HFFc6 (cell line): ENCODE measurements at places on chromosomes 11 and 22. TPM values are rescaled to one million over a fixed set of nuclear protein-coding genes. Genes with fewer than 3 reads are reported as not detected.

ANKRD42 gene
- total RNA-seq, result 13.2 to 18.5 TPM (median 15.4 TPM) in 3 replicates

SHISAL1 gene
- not detected in 3 replicates for total RNA-seq

RAG2 gene
- total RNA-seq, result not detected in 2 replicates

PUS3 gene
- 12.3 to 13.4 TPM (median 12.3 TPM) in 3 replicates for total RNA-seq

CLDN5 gene
- 0.21 TPM in 1 of 3 replicates, not detected in the others for total RNA-seq

MS4A12 gene
- not detected in 3 replicates for total RNA-seq

JAML gene
- not detected in 3 replicates for total RNA-seq

PYGM gene
- not detected in 2 replicates for total RNA-seq

PTPN5 gene
- total RNA-seq, result not detected in 3 replicates

PTS gene
- total RNA-seq, result 76.0 and 76.2 TPM in 2 replicates

SPINDOC gene
- 26.8 to 31.4 TPM (median 30.8 TPM) in 3 replicates for total RNA-seq

RIMBP3B gene
- 0.14 to 0.42 TPM (median 0.17 TPM) in 3 replicates for total RNA-seq

- DNase-seq, result no peak
- H3K36me3 ChIP-seq, result peaks cover 24% of the 10 kb centered on the region
These were observed 5.0 kb upstream of the CCDC81 start for GRCh38 chr11:86369668-86370067.

DNA sequence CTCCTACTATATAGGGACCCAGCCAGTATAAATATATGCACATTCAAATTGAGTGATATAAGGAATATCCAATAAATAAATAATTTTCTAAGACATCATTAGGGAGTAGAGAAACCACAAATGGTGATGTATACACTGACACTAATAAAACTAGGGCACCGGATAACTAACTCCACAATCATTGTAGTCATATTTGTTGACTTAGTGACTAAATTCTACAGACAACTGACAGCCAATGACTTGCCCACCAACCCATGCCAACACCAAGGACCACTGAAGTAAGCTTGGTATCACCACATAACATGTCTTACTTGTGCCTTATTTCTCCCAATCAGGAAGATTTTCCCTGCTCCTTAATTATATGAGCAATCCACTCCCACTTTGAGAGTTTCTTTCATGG is 139.6 kb upstream of the TRPC6 start:
- no peaks in the 10 kb centered on the region for H3K36me3 ChIP-seq
- H3K4me1 ChIP-seq, result no peaks in the 10 kb centered on the region
- no peak overlapping the region for H3K4me3 ChIP-seq
- no peak for DNase-seq

GRCh38 chr11:129589190-129589860 is 213.7 kb downstream of the BARX2 start:
- no peak overlapping the region for H3K27ac ChIP-seq
- peaks cover 20% of the 10 kb centered on the region for H3K27me3 ChIP-seq
- no peak overlapping the region for H3K4me3 ChIP-seq
- H3K36me3 ChIP-seq, result no peaks in the 10 kb centered on the region
- no peak for DNase-seq

DNA sequence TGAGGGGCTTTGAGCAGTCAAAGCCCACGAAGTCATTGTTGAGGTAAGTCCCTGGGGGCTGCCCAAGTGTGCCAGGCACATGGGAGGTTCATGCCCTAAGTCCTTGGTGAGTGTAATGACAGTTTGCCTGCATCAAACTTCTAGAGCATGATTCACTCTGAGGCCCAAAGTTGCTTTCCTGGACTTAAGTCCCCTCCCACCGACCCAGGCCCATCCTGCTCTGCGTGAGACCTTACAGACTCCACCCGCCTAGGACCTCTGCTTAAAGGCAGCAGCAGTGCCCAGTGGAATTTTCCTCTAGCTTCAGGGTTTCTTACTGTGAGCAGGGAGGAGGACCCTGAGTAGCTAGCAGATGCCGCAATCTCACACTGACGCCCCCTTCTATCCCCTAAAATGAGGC is 5.7 kb upstream of the PVALB start:
- H3K27ac ChIP-seq, result no peak overlapping the region
- H3K4me1 ChIP-seq, result no peaks in the 10 kb centered on the region
- H3K36me3 ChIP-seq, result no peaks in the 10 kb centered on the region

DNA sequence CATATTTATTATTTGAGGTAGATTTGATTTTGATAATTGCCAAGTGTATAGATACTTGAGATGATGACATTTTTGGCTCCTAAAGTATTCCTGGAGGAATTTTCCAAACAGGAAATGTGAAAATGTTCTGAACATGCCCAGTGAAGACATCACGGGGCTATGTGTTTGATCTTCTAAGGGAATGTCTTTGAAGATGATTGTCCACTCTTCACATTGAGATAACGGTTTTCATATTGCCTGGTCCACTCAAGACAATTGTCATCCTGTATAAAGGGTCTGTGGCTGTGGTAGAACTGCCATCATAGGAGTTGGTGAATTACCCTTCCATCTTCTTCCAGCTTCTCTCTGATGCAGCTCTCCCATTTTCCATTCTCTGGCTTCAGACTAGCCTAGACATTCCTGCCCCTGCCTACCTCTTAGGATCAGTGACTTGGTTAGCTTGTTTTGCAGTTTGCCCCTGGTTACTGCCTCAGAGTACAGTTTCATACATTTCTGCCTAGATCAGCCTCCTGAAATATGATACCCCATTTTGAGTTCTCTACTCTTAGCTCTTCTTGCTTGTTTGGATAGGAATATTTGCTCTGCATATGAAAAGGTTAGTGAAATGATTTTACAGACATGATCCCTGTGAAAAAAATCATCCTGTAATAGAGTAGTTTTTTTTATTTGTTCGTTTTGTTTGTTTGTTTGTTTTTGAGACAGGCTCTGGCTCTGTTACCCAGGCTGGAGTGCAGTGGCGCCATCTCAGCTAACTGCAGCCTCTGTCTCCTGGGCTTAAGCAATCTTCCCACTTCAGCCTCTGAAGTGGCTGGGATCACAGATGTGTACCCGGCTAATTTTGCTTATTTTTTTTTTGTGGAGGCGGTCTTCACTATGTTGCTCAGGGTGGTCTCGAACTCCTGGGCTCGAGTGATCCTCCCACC is 111.4 kb upstream of the SORL1-AS1 start:
- H3K27ac ChIP-seq, result no peak overlapping the region
- no peaks in the 10 kb centered on the region for H3K36me3 ChIP-seq
- H3K4me1 ChIP-seq, result no peaks in the 10 kb centered on the region
- peaks cover 32% of the 10 kb centered on the region for H3K27me3 ChIP-seq
- no peak for DNase-seq
- no peak overlapping the region for H3K4me3 ChIP-seq

DNA sequence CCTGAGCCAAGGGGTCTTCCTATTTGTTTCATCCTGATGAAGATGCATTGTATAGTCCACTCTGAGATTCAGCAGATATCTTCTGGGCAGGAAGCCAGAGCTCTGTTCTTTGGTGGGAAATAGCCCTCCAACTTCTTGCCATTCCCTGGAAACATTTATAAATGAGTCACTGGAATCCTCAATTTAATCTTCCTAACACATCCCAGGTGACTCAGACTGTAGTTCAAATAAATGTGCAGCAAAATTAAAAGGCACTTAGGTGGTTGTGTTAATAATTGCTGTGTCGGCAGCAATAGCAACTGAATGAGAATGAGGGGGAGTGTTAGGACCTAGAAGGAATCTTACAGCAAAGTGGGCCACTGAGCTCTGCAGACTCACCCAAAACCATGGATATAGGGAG is 108.6 kb downstream of the INSC start:
- H3K27ac ChIP-seq, result no peak overlapping the region
- peaks cover 3% of the 10 kb centered on the region for H3K27me3 ChIP-seq
- no peak overlapping the region for H3K4me3 ChIP-seq

GRCh38 chr22:20744456-20744855 is 29.5 kb upstream of the SERPIND1 start:
- no peaks in the 10 kb centered on the region for H3K4me1 ChIP-seq
- H3K27me3 ChIP-seq, result peaks cover 1% of the 10 kb centered on the region; the same call in 1 of the 2 replicates
- no peak for DNase-seq

- peak overlapping the region; percentile 15; the same call in 1 of the 2 replicates for H3K4me3 ChIP-seq
- DNase-seq, result no peak
- H3K4me1 ChIP-seq, result peaks cover 32% of the 10 kb centered on the region
- no peaks in the 10 kb centered on the region for H3K36me3 ChIP-seq
These were observed 92.0 kb downstream of the ZC3H12C start for GRCh38 chr11:110185121-110185591.

GRCh38 chr11:57324154-57324885 is 432 bp downstream of the TNKS1BP1 start:
- DNase-seq, result no peak
- peak overlapping the region; percentile 97 for H3K27ac ChIP-seq
- H3K36me3 ChIP-seq, result peaks cover 35% of the 10 kb centered on the region
- H3K4me1 ChIP-seq, result peaks cover 62% of the 10 kb centered on the region
- peak overlapping the region; percentile 93 for H3K4me3 ChIP-seq

GRCh38 chr11:116986521-116987105 is 111.6 kb downstream of the SIK3 start:
- peak overlapping the region; percentile 79 for H3K4me3 ChIP-seq
- H3K36me3 ChIP-seq, result no peaks in the 10 kb centered on the region
- no peaks in the 10 kb centered on the region; the same call in 1 of the 2 replicates for H3K27me3 ChIP-seq
- peaks cover 74% of the 10 kb centered on the region for H3K4me1 ChIP-seq
- DNase-seq, result peak; percentile 86

- no peak overlapping the region for H3K27ac ChIP-seq
- no peak overlapping the region for H3K4me3 ChIP-seq
- no peak for DNase-seq
- H3K27me3 ChIP-seq, result no peaks in the 10 kb centered on the region; the same call in 1 of the 2 replicates
These were observed 74.3 kb upstream of the LRRC4C start for GRCh38 chr11:41533761-41534160.

DNA sequence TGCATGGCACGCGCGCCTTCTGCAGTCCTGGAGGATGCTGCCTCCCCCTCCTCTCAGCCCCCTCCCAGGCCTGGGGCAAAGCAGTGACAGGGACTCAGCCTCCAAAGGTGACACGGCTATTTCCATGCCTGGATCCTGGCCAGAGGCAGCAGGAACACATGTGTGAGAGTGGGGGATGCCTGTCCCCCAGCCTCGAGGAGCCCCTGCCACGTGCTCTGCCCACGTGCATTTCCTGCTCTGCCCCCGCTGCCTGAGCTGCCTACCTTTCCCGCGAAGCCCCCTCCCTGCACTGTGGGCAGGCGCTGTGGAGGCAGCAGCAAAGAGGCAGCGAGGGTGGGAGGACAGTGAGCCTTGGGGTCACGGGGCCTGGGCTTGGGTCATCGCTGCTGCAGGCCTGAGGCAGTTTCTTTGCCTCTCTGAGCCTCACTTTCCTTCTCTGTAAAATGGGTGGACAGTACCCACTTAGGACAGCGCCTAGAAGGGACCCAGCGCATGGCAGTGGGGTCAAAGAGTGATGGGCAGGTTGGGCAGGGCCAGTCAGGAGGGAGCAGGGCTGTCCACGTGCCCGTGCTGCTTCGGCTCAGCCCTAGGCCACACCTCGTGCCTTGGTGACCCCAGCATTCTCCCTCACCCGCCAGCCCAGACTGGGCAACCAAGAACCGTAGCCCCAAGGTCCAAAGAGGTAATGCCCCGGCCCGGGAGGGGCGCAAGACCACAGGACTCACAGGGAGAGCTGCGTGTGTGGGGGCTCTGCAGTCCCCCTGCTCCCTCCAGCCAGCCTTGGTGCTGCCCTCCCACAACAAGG is 48.6 kb downstream of the FLRT1 start:
- H3K27me3 ChIP-seq, result peaks cover 12% of the 10 kb centered on the region
- H3K4me1 ChIP-seq, result no peaks in the 10 kb centered on the region
- no peak for DNase-seq
- H3K4me3 ChIP-seq, result no peak overlapping the region
- H3K36me3 ChIP-seq, result no peaks in the 10 kb centered on the region
